ENCODE measurements at places on chromosomes 5 and 9. TPM values are rescaled to one million over a fixed set of nuclear protein-coding genes. Genes with fewer than 3 reads are reported as not detected.

DNA sequence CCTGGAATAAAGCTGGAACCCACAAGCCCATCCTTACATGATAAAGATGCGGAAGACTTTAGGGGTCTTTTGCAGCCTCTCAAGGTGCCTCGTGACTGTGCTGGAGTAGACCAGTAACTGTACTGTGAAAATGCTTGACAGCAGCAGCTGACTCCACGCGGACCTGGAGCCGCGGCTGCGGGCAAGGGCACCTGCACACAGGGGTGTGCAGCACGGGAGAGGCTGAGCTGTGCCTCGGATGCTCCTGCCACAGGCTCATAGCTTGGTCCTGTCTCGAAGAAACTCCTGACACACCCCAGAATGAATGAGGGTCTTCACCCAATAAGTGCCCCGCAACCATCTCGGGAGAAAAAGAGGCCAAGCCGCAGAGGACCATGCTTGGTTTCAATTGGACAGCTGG, 40.3 kb upstream of the CEP72 start:
- no peaks in the 10 kb centered on the region for H3K4me1 ChIP-seq
- peaks cover under 1% of the 10 kb centered on the region for H3K27me3 ChIP-seq
- no peak overlapping the region for H3K4me3 ChIP-seq
- no peak overlapping the region for H3K27ac ChIP-seq
- DNase-seq: no peak

- DNase-seq: no peak
- H3K4me1 ChIP-seq: no peaks in the 10 kb centered on the region
- H3K4me3 ChIP-seq: no peak overlapping the region
- H3K27ac ChIP-seq: no peak overlapping the region
- no peaks in the 10 kb centered on the region for H3K27me3 ChIP-seq
Observed at GRCh38 chr5:12652201-12652600, 748.0 kb upstream of the CTNND2 start.

DNA sequence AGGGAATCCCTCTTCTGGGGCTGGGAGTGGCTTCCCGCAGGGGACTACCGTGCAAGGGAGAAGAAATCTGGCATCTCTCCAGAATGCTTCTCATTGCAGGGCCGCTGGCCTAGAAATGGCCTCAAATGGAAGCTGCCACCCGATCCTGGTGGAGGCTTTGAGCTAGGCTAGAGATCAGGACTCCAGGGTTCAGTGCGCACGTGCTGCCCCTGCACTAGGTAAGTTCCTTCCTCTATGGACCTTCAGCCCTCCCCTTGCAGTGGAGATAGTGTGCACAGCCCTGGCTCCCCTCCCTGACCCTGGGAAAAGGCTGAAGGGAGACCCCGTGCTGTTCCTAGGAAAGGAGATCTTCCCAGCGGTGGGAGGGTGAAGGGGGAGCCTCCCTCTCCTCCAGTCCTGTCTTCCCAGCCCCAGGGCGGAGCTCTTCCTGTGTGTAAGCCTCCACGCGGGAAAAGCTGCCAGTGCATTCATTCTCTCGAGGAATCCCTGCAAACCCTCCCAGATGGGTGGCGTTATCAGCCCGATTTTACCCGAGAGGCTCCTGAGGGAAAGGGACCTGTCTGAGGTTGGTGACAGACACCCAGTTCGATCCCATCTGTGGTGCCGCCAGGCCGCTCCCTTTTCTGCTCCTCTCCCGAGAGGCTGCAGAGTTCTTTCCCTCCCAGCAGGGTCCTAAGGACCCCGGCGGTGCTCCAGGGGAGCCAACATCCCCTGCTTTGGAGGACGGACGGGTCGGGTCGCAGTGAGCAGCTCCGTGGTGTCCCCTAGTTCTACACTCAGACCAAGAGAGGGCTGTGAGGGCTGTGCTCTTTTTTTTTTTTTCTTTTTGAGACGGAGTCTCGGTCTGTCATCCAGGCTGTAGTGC, 1.4 kb upstream of the CERCAM start:
- no peak overlapping the region for H3K27ac ChIP-seq
- H3K4me3 ChIP-seq: peak overlapping the region; percentile 58
- H3K4me1 ChIP-seq: peaks cover 9% of the 10 kb centered on the region
- peaks cover 7% of the 10 kb centered on the region for H3K27me3 ChIP-seq

GRCh38 chr5:149611326-149611725, 30.0 kb downstream of the ARHGEF37 start:
- H3K36me3 ChIP-seq: no peaks in the 10 kb centered on the region
- DNase-seq: no peak
- H3K4me3 ChIP-seq: no peak overlapping the region
- no peak overlapping the region for H3K27ac ChIP-seq
- no peaks in the 10 kb centered on the region for H3K27me3 ChIP-seq
- H3K4me1 ChIP-seq: no peaks in the 10 kb centered on the region

DNA sequence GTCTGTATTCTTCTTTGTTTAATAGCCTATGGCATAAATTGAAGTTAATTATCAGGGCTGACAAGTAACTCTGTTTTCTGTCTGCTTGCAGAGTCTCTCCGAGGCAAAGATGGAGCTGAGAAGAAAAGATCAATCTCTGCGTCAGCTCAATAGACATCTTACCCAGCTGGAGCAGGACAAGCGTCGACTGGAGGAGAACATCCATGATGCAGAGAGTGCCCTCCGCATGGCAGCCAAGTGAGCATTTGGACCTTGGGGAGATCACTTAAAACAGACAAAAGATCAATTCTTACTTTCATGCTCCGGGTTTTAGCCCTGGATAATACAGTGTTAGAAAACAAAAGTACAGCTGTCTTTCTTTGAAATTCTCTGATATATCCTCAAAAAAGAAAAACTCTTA, 293.8 kb downstream of the CCDC171 start:
- H3K27me3 ChIP-seq: no peaks in the 10 kb centered on the region
- DNase-seq: no peak
- H3K27ac ChIP-seq: no peak overlapping the region
- no peak overlapping the region for H3K4me3 ChIP-seq
- H3K4me1 ChIP-seq: no peaks in the 10 kb centered on the region

DNA sequence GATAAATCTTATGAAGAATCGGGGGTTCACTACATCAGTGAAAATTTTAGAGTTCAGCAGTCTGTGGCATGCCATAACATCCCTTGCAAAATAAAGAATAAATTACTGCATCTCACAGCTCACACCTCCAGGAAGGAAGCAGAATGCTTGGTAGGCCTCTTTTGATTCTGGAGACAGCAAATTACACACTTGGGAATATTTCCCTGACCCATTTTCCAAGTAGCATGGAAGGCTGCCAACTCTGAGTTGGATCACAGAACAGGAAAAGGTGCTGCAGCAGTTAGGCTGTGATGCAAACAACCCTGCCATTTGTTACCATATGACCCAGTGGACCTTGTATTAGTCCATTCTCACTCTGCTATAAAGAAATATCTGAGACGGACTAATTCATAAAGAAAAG, 293.5 kb downstream of the ASTN2 start:
- no peak overlapping the region for H3K4me3 ChIP-seq
- no peak for DNase-seq
- H3K27ac ChIP-seq: no peak overlapping the region

DNA sequence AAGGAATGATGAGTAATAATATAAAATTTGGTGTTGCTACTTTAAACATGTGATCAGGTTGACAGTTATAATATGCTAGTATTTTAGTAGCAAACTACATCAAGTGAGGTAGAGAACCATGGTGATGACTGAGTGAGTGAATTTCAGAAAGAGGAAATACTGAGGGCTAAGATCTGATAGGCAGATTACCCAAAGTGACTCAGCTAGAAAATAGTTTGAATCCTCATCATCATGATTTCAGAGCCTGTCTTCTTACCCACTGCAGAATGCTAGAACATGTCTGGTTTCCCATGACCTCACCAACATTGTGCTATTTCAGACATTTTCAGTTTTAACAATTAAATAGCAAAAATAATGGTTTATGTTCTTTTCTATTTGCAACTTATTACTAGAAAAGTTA, 602.1 kb downstream of the TAF11L14 start:
- no peak for DNase-seq
- no peaks in the 10 kb centered on the region for H3K27me3 ChIP-seq
- no peaks in the 10 kb centered on the region for H3K36me3 ChIP-seq
- no peak overlapping the region for H3K27ac ChIP-seq

DNA sequence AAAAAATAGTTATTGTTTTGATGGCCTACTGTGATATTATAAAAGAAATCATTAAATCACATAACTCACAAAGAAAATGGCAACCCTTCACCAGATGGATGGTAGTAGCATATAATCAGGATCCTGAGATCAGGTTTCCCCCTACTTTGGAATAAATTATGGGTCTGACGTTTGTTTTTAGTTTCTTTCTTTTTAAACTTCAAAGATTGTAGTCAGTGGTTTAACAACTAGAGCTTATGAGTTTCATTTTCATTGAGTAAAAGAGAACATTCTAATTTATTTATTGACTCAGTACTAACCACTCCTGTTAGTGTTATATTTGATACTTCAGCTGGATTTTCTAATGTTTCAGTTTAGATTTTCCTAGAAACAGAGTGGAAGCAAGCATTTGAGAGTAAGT, 218.0 kb upstream of the PCSK5 start:
- H3K27ac ChIP-seq: no peak overlapping the region
- no peaks in the 10 kb centered on the region for H3K4me1 ChIP-seq
- no peaks in the 10 kb centered on the region for H3K36me3 ChIP-seq
- no peak for DNase-seq

DNA sequence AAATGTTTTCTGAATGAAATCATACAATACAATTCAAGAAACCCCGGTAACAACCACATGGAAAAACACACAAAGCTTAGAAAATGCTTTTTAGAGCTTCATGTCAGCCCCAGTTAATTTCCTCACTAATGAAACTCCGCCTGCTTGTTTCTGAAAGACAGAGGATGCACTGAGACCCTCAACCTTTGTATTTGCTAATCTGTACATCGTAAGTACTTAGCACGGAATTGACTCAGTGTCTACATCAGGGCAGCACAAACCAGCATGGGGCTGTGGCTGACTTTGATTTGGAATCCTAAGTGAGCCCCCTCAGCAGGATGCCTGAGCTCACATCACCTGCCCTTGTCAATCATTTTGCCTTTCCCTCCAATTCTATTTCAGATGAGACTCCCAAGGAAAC, 499.1 kb upstream of the MPDZ start:
- H3K4me3 ChIP-seq: no peak overlapping the region
- H3K4me1 ChIP-seq: no peaks in the 10 kb centered on the region
- no peak for DNase-seq
- H3K27me3 ChIP-seq: no peaks in the 10 kb centered on the region

GRCh38 chr5:180114304-180115003, 42.9 kb upstream of the RNF130 start:
- DNase-seq: no peak
- no peaks in the 10 kb centered on the region for H3K4me1 ChIP-seq
- H3K27me3 ChIP-seq: no peaks in the 10 kb centered on the region
- no peak overlapping the region for H3K4me3 ChIP-seq

DNA sequence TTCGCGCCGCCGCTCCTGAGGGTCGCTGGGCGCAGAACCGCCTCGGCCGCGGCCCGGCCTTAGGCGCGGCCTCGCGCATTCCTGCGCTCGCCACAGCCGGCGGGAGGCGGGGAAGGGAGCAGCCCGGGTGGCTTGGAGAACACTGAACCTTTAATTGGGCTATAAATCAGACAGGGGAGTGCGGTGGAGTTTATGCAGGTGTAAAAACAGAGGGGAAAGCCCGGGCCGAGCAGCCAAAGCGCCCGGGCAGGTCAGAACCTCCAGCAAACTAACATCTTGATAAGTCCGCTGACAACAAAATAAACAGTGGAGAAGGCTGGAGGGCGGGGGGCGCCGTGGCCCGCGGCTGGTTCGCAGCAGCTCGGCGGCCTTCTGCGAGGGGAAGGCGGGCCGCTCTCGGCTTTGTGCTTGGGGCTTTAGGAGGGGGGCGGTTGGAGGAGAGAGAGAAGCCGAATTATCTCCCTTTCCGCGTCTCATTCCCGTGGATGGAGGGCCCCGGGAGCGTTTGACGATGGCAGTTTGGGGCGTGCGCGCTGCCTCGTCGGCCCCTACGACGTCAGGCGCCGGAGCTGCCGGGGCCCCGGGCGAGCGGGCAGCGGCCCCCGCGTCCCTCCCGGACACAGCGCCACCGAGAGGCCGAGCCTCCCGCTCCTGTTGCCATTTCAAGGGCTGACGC, 11.3 kb downstream of the FOXD1 start:
- no peak overlapping the region for H3K4me3 ChIP-seq
- peaks cover 3% of the 10 kb centered on the region for H3K4me1 ChIP-seq
- peaks cover 35% of the 10 kb centered on the region for H3K27me3 ChIP-seq
- no peak for DNase-seq
- H3K36me3 ChIP-seq: no peaks in the 10 kb centered on the region

GRCh38 chr5:84191281-84191680, 193.4 kb downstream of the EDIL3 start:
- no peaks in the 10 kb centered on the region for H3K27me3 ChIP-seq
- no peak overlapping the region for H3K27ac ChIP-seq
- H3K36me3 ChIP-seq: no peaks in the 10 kb centered on the region
- H3K4me3 ChIP-seq: no peak overlapping the region

- no peak for DNase-seq
- H3K27ac ChIP-seq: no peak overlapping the region
Observed at GRCh38 chr5:22908129-22908528, 55.0 kb upstream of the CDH12 start.

DNA sequence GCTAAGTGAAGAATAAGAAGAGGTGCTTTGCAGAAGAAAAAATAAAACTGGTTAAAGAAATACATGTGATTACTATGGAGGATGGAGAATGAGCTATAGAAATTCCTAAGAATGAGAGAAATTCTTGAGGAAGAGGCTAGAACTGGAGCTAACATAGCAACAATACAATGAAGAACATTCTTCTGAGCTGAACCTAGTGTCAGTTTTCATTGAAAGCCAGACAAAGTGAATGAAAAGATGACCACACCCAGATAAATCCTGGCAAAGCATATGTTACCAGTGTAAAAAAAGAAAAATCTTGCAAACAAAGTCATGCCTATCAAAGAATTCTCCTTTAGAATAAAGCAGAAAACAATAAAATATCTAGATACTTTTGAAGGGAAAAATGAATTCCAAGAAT, 39.6 kb downstream of the SGCD start:
- H3K27ac ChIP-seq: no peak overlapping the region
- no peak for DNase-seq
- H3K27me3 ChIP-seq: no peaks in the 10 kb centered on the region
- H3K36me3 ChIP-seq: no peaks in the 10 kb centered on the region

DNA sequence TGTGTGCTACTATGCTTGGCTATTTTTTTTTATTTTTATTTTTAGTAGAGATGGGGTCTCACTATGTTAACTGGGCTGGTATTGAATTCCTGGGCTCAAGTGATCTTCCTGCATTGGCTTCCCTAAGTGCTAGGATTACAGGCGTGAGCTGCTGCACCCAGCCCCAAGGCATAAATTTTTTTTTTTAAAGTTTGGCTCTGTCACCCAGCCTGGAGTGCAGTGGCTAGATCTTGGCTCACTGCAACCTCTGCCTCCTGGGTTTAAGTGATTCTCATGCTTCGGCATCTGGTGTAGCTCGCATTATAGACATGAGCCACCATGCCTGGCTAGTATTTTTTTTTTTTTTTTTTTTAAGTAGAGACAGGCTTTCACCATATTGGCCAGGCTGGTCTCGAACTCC, 70.3 kb downstream of the RAB24 start:
- no peak for DNase-seq
- H3K27ac ChIP-seq: no peak overlapping the region
- H3K36me3 ChIP-seq: peaks cover 4% of the 10 kb centered on the region
- no peaks in the 10 kb centered on the region for H3K27me3 ChIP-seq
- no peak overlapping the region for H3K4me3 ChIP-seq
- H3K4me1 ChIP-seq: no peaks in the 10 kb centered on the region

- H3K27ac ChIP-seq: no peak overlapping the region
- H3K4me1 ChIP-seq: no peaks in the 10 kb centered on the region
- H3K36me3 ChIP-seq: no peaks in the 10 kb centered on the region
- H3K27me3 ChIP-seq: no peaks in the 10 kb centered on the region
- no peak overlapping the region for H3K4me3 ChIP-seq
Observed at GRCh38 chr5:103667068-103667467, 104.5 kb upstream of the NUDT12 start.

PCDH12 gene
- total RNA-seq: 1.5 TPM

ENTPD2 gene
- total RNA-seq: not detected

SLCO6A1 gene
- not detected for total RNA-seq

Measured in naive thymus-derived CD4-positive, alpha-beta T cell (primary cell).